ENCODE measurements at places on chromosomes 1 and 21.
A peak's percentile ranks its signal among the peaks of the same experiment; 100 is the strongest.

GRCh38 chr21:15333136-15333710 lies 268.4 kb upstream of the NRIP1 start:
- ATAC-seq: no peak

- ATAC-seq: no peak
Observed at GRCh38 chr1:107444302-107444701, 303.5 kb downstream of the NTNG1 start.

DNA sequence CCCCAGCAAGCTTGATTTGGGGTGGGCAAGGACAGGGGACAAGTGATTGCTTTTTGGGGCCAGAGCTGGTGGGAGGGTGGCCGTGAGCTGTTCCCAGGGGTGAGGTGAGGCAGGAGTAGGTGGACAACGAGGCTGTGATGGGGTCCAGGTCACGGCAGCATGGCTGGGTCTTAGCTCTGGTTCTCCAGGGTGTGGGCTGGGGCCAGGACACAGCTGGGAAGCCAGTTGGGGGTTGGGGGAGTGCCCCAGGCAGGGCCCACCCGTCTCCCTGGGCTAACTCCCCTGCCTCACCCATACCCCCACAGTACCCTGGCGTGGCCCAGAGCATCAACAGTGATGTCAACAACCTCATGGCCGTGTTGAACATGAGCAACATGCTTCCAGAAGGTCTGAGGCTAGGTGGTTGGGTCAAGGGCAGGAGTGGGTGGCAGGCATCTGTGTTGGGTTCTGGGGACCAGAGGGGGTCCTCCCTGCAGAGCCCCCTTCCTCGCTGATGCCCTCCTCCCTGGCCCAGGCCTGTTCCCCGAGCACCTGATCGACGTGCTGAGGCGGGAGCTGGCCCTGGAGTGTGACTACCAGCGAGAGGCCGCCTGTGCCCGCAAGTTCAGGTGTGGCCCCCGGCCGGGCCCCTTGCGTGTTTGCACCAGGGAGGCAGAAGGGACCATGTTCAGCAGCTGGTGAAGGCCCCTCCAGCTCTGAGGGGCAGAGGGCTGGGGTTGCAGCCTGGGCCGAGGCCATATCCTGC lies 43.3 kb downstream of the COQ8A start:
- ATAC-seq: no peak

DNA sequence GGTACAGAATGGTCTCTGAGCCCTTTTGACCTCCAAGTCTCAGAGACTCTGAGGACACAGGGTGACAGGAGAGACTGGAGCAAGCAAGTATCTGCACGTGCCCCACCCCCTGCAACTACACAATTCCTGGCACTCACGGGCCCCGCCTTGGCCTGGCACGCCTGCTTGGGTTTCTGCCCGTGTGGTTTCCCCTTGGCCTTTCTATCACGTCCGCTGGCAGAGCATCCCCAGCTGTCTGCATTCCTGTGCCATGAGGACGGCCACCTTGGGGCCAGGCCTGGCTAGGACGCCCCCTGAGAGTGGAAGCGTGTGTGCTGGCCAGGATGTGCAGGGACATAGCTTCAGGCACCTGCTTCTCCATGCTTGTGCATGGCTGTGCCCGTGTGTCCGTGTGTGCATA lies 14.3 kb upstream of the EDN2 start:
- peak; percentile 72 for ATAC-seq

GRCh38 chr1:181012203-181012745 lies 10.4 kb downstream of the STX6 start:
- ATAC-seq: no peak

DNA sequence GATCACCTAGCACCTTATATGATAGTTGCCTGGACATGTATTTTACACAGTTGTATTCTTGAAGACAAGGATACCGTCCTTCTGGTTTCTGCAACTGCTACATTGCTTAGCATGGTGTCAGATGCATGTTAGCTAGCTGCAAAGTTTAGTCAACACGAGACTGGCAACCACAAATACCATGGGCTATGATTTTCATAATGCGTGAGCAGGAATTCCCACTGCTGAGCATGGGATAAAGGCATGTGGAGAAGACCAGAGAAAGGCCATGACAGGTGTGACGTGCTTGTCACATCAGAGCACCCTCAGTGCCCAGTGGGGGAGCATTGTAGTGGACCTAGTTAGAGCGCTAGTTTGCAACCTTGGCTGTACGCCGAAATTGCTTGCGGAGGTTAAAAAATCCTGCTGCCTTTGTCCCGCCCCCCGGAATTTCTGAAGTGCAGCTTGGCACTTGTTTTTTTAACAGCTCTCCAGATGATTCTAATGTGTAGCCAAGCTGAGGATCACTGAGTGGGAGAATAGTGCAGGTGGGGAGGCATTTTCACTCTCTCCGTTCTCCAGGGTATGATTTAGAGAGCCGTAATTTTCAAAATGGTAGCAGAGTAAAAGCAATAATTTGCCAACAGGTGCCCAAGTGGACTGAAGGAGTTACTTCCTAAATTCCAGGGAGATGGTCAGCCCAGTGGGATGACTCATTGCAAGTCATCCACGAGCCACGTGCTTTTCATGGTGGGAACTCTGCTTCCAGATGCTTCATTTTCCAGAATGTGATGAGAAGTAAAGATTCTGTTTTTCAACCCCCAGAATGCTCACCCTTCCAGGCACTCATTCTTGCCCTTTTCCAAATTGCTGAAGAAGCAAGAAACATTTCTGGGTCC lies 81.0 kb downstream of the CNIH3 start:
- ATAC-seq: peak; percentile 66

DNA sequence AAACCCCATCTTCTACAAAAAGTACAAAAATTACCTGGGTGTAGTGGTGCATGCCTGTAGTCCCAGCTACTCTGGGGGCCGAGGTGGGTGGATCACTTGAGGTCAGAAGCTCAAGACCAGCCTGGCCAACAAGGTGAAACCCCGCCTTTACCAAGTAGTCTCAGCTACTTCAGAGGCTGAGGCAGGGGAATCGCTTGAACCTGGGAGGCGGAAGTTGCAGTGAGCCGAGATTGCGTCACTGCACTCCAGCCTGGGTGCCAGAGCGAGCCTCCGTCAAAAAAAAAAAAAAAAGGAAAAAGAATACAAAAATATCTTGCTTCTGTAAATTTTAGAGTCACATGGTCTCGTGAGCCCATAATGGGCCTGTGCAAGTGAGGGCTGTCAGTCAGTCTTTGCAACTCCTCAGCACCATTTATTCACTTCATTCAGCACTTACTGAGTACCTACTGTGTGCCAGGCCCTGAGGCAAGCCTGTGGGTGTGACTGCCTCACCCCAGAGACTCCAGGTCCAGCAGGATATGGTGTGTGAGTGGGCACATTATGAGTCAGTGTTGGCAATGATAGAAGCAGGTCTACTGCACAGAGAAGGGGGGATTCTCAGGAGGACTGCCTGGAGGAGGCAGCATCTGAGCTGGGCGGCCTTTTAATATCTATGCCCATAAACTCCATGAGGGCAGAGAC lies 46.8 kb upstream of the TARDBP start:
- no peak for ATAC-seq

- no peak for ATAC-seq
Observed at GRCh38 chr21:24027396-24027795, 1579.9 kb downstream of the MRPL39 start.

DNA sequence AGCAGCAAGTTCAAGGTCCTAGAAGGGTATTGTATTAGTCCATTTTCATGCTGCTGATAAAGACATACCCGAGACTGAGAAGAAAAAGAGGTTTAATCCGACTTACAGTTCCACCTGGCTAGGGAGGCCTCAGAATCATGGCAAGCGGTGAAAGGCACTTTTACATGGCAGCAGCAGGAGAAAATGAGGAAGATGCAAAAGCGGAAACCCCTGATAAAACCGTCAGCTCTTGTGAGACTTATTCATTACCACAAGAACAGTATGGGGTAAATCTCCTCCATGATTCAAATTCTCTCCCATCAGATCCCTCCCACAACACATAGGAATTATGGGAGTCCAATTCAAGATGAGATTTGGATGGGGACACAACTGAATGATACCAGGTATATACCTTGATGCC lies 409.5 kb downstream of the NTNG1 start:
- no peak for ATAC-seq

- no peak for ATAC-seq
Observed at GRCh38 chr1:184427722-184428121, 40.9 kb downstream of the C1orf21 start.

DNA sequence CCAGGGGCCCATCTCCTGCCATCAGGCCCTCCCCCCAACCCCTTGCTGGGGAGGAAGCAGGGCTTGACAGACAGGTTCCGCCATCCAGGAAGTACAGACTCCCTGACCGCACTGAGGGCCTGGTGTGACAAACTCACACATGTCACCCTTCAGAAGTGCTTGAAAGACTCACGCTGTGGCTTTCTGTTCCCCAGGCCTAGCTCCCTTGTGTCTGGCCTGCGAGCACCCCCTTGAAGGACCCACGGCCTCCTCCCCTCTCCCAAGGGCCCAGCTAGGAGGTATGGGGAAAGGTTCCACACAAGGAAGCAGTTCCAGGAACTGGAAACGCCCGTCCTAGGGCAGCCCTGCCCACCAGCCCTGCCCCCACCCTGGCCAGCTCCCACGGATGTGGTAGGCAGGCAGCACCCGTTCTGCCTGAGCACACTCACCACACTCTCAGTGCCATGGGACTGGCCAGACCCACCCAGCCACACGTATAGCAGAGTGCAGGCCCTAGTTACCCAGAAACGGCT lies 26.7 kb downstream of the SLC2A1 start:
- no peak for ATAC-seq

GRCh38 chr21:32587651-32588050 lies 2.3 kb upstream of the TCP10L start:
- no peak for ATAC-seq

- no peak for ATAC-seq
Observed at GRCh38 chr1:226349081-226349480, 40.1 kb upstream of the LIN9 start.

GRCh38 chr1:209411491-209411929 lies 172.0 kb upstream of the CAMK1G start:
- ATAC-seq: peak; percentile 80

- no peak for ATAC-seq
Observed at GRCh38 chr1:93991271-93991670, 82.0 kb upstream of the GCLM start.

GRCh38 chr1:47432071-47433036 lies 5.5 kb upstream of the FOXD2 start:
- ATAC-seq: peak; percentile 87

DNA sequence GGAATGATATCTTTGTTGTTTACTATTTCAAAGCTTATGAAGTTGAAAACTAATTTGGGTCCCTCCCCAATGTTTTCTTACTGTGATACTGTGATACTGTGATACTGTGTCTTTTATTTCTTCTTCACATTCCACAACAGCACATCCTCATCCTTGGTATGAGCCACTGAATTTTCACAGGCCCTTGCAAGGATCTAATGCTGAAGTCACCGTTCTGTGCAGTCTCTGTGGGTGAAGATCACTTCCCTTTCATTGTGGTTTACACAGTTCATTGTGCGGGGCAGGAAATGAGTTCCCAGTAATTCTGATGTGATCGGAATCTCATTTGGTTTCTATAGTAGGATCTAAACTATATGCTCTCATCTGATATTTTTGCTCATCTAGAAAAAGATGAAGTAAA lies 32.1 kb upstream of the PAXBP1 start:
- ATAC-seq: no peak

DNA sequence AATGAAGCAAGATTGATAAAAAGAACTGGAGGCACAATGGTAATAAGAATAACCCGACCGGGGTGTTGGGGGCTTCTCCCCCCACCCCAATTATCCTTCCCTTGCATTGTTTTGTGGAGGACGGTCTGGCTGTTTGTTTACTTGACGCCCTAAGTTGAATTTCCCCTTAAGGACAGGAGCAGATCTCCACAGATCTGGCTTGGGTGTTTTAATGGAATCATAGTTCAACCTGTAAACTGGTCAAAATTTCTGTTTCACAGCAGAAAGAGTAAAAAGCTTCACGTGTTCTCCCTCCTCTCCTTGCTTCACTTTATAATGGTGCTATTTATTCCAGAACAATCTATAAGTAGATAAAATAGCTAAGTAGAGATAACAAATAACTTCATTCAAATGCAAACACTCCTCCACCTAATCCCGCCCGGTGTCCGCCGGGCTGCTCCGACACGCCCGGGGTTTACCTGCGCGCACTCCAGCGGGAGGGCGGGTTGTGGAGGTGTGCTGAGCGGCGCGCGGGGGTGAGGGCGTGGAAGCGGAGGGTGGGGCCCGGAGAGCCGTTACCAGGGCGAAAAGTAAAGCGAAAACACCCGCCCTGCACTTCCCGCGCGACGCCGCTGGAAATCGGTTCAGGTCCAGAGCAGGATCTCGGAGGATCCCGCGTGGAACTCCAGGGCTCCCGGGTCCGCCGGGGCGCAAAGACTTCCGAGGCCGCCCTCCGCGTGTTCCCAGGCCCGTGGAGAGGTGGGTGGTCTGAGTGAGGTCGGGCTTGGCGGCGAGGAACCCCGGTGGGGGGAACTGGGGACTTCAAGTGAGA lies 2.0 kb upstream of the ATF3 start:
- ATAC-seq: no peak

GRCh38 chr1:40382601-40383000 lies 9.1 kb downstream of the SMAP2 start:
- ATAC-seq: peak; percentile 28

GRCh38 chr1:104884939-104885338 lies 1135.2 kb downstream of the AMY1C start:
- no peak for ATAC-seq

DNA sequence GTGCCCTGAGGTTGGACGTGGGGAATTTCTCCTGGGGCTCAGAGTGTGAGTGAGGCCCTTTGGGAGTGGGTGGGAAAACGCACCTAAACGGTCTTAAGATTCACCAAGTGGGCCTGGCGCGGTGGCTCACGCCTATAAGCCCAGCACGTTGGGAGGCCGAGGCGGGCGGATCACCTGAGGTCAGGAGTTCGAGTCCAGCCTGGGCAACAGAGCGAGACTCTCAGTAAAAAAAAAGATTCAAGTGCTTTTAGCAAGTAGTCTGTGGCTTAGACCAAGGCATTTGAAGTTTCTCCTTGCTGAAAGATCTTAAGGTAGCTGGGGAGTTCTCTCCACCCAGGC lies 1.4 kb downstream of the RPS8 start:
- no peak for ATAC-seq

DNA sequence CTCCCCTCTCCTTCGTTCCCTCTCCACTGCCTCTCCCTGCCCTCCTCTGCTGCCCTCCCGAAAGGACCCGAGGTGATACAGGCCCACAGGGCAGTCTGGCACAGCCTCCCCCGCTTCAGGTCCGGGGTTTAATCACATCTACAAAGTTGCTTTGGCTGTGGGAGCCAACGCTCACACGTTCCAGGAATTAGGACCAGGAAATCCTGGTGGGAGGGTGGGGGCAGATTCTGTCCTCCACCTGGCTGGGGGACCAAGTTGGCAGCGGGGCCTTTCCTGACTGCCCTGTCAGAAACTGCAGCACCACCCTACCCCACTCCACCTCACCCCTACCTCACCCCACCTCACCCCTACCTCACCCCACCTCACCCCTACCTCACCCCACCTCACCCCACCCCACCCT lies 95.1 kb downstream of the WDR4 start:
- no peak for ATAC-seq

GRCh38 chr1:173052681-173053196 lies 2.0 kb upstream of the TNFSF18 start:
- peak; percentile 67 for ATAC-seq

DNA sequence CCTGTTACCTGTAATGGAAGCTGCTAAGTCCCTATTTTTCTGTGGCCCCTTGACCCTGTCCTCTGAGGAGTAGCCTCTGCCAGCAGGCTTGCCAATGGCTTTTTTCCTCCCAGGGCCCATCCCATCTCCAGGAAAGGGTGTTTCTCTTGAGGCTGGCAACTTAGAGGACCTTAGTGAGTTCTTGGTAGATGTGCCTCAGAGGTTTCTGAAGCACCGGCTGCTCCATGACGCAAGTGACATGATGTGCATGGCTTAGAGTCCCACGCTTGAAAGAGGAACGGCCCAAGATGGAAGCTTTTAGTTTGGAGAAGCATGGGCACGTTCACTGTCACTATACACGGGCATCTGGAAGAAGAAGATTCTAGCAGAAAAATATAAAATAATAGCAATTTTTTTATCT lies 63.0 kb downstream of the TGFB2 start:
- ATAC-seq: no peak
